ENCODE measurements at places on chromosomes 2 and 18.

GRCh38 chr2:23513872-23514793, 129.2 kb downstream of the KLHL29 start:
- DNase-seq, result no peak

- peak; percentile 12 for DNase-seq
These were observed at the start of gene GYPC for GRCh38 chr2:126655500-126656430. TSS of gene GYPC (plus strand) at chr2:126656158. CDS start at chr2:126656264, 106 bp downstream.

- no peak for DNase-seq
These were observed 13.4 kb upstream of the CLASP1 start for GRCh38 chr2:121662656-121663055.

DNA sequence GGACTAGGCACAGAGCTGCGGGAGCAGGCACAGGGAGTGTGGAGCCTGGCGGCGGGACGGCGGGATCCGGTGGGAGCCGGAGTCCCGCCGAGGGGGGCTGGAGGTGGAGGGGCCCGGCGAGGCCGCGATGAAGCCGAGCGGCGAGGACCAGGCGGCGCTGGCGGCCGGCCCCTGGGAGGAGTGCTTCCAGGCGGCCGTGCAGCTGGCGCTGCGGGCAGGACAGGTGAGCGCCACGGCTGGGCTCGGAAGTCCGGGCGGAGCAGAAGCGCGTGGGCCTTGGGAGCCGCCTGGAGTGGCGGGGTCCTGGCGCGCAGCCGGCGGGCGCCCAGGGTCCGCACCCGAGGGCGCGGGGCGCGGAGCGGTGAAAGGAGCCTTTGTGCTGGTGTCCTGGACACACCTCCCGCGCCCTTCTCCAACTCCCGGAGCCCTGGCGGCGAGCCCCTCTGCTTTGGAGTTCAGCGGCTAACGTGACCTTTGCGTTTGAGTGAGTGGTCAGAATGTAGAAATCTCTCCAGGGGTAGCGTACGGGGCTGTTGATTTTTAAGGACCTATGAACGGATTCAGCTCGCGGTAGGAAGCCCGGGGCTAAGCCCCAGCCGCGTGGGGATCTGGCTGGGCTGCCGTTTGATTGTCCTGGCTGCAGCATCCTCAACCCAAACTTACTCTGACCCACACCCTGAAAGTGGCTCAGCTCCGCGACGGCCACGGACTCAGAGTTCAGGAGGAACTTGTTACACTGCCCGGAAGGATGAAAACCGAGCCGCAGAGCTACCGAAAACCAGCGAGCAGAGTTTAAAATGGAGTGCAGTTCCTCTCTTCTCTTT, 448 bp downstream of the IMPA2 start:
- DNase-seq, result no peak

DNA sequence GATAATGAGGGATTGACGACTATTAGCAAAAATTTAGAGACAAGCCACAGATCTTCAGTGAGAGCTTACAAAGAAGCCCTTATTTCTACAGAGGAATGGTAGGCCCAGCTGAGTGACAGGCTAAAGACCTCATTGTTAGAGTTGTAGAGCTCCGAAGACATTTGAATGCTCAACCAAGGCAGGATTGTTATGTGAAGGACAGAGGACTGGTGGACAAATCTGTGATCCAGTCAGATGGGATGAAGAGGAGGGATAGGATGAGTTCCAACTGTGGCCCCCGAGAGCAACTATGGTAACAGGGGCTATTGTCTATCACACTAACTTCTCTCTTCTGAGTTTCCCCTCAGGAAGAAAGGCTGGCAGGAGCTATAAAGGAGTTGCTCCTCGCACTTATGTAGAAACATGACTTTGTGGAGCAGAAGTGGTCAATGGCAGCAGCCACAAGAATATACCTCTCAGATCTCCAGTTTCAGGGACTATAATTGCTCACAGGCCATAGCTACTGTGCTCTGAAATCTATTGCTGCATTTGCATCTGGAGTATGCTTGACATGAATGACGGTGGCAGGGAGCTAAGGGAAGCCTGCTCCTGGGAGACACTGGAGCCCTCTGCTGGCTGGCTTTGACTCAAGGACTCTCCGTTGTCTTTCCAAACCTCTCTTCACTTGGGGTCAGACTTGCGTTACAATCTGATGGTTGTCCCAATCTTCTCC, 50.3 kb upstream of the GREB1L start:
- DNase-seq, result no peak

GRCh38 chr18:9557250-9557943, 57.0 kb downstream of the PPP4R1 start:
- DNase-seq, result no peak

DNA sequence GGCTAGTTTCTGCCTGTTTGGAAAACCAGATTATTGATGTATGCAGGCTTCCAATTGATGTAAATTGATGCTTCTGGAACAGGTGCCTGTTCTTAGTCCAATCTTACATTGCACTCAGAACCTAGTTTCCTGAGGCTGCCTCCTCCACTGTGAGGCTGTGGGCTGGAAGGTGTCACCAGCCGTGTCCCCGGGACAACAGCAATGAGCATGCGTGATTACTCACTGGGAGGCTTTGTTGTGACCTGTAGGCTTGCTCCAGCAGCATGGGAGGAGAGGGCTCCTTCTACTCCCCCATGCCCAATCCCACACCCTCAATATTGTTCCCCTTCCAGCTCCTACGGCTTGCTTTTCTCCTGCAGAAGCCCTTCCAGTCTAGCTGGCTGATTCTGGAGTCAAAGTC, 11.1 kb downstream of the RSAD2 start:
- no peak for DNase-seq

DNA sequence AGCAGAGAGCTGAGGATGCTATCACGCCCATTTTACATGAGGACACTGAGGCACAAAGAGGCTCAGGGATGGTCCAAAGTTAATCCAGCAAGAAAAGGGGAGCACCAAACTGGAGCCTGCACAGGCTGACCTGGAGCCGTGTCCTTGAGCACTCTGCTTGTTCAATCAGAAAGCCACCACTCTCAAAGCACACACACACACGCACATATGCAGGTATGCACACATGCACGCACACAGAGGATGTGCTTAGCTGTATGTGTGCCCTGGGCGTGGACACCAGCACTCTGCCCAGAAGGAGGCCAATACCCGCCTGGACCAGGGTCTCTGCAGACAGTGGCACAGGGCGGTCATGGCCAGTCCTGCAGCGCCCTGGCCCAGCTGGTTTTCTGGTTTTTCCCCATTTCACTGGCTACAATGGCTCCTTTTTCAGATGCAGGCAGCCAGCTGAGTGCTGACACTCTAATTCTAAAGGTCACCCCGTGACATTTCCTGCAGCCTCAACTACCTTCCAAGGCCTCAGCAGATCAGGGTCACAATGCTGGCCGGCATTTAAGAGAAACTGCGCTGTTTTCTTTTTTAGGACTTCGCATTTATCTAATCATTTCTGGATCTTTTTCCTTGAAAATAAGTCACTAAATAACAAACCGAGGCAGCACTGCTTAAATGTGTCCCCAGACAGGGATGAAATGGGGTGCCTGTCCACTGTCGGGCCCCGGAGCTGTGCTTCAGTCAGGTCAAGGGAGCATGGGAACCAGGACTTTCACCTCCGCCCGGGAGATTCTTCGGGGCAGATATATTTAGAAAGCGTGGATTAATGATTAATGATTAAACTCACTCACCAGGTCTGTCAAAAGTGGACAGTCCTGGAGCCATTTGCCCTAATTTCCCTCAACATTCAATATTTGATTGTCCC, 104.5 kb downstream of the HDAC4 start:
- no peak for DNase-seq

DNA sequence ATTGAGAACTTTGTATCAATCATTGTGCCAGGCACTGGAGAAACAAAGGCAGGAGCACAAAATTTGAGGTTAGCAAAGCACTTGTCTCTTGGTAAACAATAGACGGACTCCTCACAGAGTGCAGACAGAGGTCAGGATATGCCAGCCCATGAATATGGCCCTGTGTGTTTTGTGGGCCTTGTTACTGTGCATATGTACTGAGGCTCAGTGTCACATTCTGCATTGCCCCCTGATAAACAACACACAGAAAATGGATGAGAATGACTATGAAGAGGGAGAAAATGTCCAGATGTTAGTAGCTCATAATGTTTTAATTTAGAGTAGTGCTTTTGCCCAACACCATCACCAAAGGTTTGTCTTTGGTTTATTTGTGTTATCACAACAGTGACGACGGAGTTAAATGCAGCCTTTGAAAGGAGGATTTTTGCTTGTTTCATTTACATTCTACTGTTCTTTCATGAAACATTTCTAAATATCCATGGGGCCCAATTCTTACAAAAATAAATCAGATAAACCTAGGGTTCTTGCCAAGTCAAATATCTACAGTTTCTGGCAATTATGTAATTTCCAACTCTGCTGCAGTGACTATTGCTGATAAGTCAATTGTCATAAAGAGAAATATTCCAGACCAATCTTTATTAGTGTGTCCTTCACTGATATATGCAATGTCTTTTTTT, 14.6 kb upstream of the NT5C1B start:
- DNase-seq, result no peak

- no peak for DNase-seq
These were observed 247.8 kb downstream of the DOK6 start for GRCh38 chr18:69648486-69648885.

- DNase-seq, result no peak
These were observed 105.4 kb downstream of the QPCT start for GRCh38 chr2:37449761-37450296.

GRCh38 chr2:12722447-12723316, 5.9 kb downstream of the TRIB2 start:
- DNase-seq, result no peak

- no peak for DNase-seq
These were observed 1398.0 kb upstream of the NXPH2 start for GRCh38 chr2:140178234-140178633.

DNA sequence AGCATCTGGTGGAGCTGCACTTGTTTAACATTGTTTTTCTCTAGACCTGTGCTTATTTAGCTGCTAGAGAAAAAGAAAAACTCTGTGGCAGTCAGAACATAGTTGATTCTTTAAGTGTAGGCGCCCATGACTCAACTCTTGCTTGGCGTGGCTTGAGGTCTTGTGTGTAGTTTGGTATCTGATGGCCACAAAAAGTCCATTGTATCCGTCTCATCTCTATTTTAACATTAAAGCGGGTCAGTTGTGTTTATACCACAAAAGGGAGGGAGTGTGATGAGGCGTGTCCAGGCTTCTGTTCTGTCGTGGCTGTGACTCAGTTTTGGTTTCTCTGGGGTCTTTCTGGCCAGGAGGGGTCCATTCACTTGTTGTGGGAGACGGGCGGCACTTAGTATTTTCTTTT, 24.2 kb upstream of the UGT1A8 start:
- DNase-seq, result no peak

- DNase-seq, result no peak
These were observed 113.1 kb downstream of the SPP2 start for GRCh38 chr2:234163510-234164045.

GRCh38 chr18:59466980-59467379, 107.9 kb upstream of the LMAN1 start:
- DNase-seq, result no peak

DNA sequence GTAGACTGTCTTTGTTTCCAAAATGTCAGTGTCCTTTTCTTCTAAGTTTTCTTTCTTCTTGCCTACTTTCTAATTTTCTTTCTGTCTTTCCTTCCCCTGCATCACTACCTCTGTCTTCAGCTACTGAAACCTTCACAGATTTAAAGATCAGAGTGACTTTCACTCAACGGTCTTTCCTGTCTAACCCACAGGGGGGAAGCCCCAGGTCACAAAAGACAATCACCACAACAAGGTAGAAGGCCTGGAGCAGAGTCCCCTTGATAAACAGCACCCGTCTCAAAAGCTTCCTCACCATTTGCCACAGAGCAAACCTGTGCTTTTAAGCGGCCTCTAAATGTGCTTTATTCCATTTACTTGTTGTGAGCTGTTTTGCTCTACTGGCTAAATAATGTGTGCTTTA, 665.4 kb downstream of the BCL11A start:
- no peak for DNase-seq

GRCh38 chr2:197031803-197032202, 105.3 kb upstream of the PGAP1 start:
- no peak for DNase-seq

- no peak for DNase-seq
These were observed 1.2 kb upstream of the RAD51AP2 start for GRCh38 chr2:17519486-17519885.

DNA sequence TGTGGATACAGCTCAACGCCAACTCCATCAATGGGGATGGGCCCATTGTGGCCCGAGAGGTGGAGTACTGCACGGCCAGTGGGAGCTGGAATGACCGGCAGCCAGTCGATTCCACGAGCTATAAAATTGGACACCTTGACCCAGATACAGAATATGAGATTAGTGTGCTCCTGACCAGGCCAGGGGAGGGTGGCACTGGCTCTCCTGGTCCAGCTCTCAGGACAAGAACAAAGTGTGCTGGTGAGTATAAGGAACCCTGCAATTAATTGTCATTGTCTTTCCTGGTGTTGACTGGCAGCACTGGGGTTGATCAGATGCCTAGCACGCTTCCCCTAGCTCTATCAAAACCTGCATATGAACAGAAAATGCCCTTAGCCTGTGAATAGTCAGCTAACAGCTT, 388.1 kb downstream of the PTPRM start:
- no peak for DNase-seq

DNA sequence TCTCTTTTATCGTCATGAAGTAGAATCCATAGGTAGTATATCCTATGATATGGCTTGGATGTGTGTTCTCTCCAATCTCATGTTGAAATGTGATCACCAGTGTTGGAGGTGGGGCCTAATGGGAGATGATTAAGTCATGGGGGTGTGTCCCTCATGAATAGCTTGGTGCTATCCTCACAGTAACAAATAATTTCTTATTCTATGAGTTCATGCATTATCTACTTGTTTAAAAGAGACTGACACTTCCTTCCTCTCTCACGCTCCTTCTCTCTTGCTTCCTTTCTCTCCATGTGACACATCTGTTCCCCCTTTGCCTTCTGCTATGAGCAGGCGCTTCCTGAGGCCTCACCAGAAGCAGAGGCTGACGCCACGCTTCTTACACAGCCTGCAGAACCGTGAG, 165.6 kb downstream of the MREG start:
- no peak for DNase-seq

- DNase-seq, result no peak
These were observed 152.6 kb upstream of the EPHA4 start for GRCh38 chr2:221724631-221725203.

GRCh38 chr2:168913495-168913894, 12.4 kb downstream of the G6PC2 start:
- no peak for DNase-seq

DNA sequence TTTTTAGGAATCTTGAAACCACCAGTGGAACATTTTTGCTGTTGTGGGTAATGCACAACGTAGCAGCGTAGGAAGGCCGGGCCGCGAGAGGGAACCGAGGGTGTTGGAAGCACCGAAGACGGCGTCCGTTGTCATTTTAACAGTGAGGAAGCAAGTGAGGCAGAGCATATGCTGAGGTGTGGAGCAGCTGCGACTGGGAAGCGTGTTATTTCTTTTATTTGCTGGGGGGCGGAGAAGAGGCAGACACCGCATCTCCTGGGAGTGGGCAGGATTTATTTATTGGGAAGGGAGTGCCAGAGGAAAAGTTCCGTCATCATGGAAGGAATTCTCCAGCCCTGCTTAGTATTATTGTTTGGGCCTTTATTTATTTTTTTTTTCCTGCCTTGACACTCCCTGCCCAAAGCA, 232.8 kb downstream of the KLHL29 start:
- no peak for DNase-seq

All from activated naive CD4-positive, alpha-beta T cell (primary cell).